Activated CD4-positive, CD25-positive, alpha-beta regulatory T cell treated with anti-CD3 and anti-CD28 coated beads, Interleukin-2, amount 50 U/mL, for 72 hours (primary cell): ENCODE measurements at places on chromosomes 2 and 18.

DNA sequence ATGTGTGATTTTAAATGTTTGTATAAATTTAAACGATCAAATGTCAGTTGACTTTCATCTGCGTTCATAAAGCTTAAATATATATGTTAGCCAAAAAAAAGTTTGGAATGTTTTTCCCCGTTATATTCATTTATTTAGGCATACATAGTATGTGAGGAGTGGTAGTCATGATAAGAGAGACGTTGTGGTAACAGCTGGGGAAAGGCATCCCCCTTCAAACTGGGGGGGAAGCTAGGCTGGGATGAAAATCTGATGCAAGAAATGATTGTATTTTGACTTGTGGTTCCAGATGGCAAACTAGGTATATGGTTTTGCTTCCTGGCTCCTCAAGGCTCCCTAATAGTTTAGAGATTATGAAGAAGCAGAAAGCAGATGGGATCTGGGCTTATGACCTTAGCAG is 30.1 kb downstream of the ITGA6 start:
- no peak for DNase-seq

DNA sequence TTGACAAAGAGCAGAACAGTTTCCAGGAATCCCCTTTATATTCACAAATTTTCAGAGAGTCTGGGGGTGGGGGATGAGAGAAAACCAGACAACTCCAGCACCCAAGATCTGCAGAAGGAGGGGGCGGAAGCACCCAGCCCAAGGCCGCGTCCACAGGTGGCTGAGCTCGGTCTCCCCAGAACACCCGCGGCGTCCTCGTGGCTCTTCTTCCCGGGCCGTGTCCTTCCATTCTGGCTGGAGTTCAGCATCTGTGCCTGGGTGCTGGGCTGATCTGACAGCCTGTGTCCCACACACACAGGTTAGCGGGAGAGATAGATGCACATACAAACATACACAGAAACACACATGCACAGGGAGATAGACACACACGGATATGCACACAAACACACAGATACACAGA is 455.8 kb upstream of the SALL3 start:
- no peak for DNase-seq

DNA sequence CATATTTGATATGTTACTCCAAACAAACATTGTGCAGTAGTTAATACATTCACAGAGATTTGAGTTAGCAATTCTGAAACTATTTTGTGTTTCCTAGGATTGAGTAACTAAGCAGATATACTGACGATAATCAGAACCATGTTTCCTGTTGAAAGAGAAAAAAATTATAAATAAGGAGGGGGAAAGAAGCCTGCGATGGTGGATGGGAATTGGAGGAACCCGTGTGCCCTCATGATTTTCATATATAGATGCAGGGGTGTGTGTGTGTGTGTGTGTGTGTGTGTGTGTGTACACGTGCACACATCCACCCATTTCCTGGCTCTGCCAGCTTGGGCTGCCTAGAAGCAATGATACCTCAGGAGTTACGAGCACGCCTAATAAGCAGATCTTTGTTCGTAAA is 56.9 kb downstream of the LPIN2 start:
- DNase-seq, result no peak

GRCh38 chr2:11839916-11840315 is 93.5 kb downstream of the LPIN1 start:
- DNase-seq, result no peak

- no peak for DNase-seq
Observed at GRCh38 chr18:49100226-49100968, 149.6 kb upstream of the SMAD7 start.

GRCh38 chr18:830315-830901 is 18.4 kb upstream of the YES1 start:
- DNase-seq, result no peak

GRCh38 chr2:126885751-126886210 is 12.9 kb upstream of the TEX51 start:
- no peak for DNase-seq

GRCh38 chr2:197647961-197648690 is 27.3 kb downstream of the RFTN2 start:
- DNase-seq, result no peak

GRCh38 chr2:172308253-172308935 is 119.0 kb upstream of the ITGA6 start:
- DNase-seq, result no peak

DNA sequence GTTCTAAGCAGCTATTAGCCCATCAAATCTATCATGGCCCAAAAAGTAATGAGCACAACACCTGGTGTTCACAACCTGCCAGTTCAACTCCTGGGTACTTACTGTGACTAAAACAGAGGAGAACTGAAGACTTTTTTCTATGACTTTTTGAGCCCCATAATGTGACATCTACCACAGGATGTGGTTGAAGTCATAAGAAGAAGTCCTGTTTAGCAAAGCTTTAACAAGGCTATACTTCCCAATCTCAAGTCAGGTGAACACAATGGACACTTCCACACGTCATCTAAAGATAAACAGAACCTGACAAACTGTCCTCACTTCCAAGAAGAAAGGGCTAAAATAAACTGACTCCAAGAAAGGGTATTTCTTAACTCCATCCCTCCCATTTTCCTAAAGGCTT is 138.8 kb downstream of the ATAD2B start:
- no peak for DNase-seq

GRCh38 chr18:801137-801536 is 10.9 kb downstream of the YES1 start:
- DNase-seq, result no peak

DNA sequence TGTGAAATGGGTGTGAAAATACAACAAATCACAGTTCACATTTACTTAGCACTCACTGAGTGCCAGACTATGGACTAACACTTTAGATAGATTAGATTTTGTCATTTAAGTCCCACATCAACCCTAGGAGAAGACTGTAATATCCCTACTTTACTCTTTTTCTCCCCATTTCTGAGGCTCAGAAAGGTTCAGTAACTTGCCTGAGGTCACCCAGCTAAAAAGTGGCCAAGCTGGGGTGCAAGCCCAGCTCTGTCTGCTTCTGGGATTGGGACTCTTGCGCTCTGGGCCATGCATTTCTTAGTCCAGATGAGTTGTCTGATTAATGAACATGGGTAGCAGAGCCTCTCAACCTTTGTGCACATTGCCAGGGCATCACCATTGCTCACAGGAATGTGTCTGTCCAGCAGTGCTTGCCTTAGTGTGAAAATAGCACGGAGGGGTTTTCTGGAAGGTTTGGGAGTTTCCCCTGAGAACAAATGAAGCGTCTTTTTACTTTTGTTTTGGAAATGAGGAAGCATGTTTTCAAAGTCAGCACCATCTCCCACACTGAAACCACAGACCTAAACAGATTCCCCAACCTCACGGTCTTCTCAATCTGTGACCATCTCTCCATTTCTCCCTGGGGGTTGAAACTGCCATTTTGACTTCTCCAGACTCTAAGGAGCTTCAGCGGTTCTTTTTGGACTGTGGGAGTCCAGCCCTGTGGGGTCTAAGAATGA is 31.9 kb downstream of the NRP2 start:
- no peak for DNase-seq

DNA sequence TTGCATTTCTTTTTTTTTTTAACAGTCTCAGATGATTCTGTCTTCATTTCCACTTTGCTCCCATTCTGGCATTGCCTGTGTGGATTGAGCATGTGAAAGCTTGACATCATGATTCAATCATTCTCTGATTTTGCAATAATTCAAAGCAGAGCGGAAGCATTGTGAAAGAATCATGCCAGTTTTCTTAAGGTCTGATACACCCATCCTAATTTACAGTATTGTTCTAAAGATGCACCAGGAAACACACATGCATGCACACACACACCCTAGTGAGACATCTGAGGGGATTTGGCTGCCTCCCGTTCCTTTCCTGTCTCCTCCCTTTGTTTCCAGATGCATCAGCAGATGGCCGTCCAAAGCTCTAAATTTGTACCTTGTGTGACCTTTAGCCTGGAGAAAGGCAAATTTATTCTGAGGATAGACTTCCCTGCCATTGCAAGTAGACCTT is 97.3 kb downstream of the FMNL2 start:
- no peak for DNase-seq

DNA sequence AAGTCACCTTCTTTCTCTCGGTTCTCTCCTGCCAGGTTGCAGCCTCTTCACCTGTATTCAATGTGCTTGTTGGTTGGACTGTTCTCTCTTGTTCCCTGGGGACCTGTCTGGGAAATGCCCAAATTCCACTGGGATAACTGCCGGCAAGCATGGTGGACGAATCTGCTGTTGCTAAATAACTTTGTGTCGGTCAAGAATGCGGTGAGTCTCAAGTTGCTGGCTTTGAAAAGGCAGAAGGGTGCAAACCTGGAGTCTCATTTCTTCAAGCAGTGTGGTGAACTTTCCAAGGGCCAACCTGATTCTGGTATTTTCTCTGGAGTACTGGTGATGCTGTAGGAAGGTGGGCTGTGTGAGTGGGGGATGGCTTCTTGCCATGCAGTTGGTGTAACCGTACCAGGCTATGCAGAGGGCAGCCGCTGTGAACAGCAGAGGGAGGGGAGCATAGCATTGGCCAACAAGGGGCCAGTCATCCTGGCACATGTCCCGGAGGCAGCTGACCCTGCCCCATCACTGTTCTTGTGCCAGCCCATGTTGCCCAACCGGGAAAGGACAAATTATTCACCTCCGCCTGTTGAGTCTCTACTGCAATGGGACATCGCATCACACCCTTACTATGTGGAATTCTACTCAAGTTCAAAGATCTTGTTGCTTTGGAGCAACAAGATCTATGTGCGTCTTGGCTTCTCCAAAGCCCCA is 88.1 kb upstream of the SEC11C start:
- no peak for DNase-seq

DNA sequence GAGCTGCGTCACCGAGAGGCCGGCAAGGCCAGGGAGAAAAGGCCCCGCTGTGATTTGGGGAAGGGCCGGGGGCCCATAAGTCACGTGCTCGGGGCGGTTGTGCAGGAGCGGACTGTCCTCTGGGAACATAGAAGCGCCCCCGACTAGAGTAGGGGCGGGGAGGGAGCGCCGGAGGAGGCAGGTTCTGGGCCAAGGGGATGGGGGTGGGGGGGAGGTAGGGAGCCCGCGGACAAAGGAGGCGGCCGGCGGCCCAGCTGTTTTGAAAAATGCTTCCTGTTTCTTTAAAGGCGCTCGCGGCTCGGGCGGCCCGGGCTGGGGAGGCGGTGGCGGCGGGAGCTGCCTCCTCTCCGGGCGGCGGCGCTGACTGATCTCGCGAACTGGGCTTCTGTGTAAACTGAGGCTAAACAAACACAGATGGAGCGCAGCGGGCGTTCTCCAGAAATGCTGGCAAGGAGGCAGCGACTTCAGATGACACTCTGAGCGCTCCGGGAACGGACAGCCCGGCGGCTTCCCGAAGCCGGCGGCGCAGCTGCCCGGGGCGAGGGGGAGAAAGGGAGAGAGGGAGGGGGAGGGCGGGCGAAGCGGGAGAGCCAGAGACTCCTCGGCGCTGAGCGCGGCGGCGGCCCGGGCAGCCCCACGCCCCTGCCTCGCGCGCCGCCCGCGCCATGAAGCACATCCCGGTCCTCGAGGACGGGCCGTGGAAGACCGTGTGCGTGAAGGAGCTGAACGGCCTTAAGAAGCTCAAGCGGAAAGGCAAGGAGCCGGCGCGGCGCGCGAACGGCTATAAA is at the start of gene ATOH8:
TSS of gene ATOH8 (plus strand) at position 467 of the 788 bp plus-strand sequence. CDS start at position 666, 199 bp downstream.
- no peak for DNase-seq

DNA sequence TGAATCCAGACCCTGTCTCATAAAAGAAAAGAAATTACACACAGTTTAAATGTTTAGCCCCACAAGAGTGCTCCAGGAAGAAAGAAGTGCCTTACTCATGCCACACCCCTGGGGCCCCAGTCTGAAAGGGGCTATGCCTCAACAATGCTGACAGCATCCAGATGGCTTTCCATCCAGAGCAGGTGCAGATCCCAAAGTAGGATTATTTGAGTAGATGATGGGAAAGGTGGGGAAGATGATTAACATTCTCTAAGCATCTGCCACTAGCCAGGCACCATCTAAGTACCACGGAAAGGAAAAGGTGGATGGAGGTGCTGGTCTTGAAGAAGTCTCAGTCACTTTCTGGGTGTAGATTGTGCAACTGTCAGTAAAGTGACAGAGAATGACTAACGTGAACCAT is 16.3 kb downstream of the DPYSL5 start:
- DNase-seq, result no peak

GRCh38 chr2:207041279-207041678 is 102.0 kb downstream of the CPO start:
- no peak for DNase-seq

DNA sequence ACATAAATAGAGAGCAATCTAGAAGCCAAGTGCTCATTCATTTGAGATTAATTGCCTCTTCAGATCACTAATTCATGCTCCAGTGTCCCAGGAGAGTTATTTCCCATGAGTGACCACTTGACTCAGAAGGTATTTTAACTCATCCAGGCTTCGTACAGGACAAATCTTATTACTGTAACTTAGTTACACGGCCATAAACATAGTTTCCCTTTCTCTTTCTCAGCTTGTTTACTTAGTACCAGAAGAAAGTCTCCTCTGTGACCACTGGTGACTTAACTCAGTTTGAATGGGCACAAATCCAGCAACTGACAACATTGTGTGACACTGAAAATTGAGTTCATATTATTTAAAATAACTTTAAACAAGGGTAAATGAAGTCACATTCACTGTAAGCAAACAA is 25.3 kb downstream of the MMADHC start:
- no peak for DNase-seq

GRCh38 chr18:59911600-59911999 is 11.8 kb downstream of the PMAIP1 start:
- DNase-seq, result no peak

DNA sequence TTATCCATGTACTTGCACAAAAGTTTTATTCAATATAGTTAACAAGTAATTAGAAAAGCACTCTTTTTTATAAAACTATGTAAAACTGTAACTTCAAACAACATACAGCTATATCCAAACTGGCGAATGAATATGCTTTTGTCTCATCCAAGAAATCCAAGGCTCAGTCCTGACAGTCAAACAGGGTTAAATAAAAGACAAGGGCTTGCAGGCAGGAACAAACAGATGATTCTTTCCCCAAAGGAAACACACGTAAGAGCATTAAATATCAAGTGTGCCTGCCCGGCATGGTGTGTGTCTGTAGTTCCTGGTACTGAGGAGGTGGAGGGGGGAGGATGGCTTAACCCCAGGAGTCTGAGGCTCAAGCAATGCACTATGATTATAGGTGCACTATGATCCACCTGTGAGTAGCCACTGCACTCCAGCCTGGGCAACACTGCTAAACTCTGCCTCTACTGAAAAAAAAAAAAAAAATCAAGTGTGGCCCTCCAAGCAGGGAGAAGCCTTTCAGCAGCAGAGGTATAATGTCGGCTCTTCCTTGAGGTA is 171.3 kb downstream of the DLGAP1 start:
- no peak for DNase-seq

GRCh38 chr2:128139624-128140023 is 48.6 kb downstream of the UGGT1 start:
- no peak for DNase-seq

GRCh38 chr2:28344756-28345373 is 47.8 kb upstream of the FOSL2 start:
- no peak for DNase-seq

- DNase-seq, result no peak
Observed at GRCh38 chr2:1716441-1716840, 27.9 kb downstream of the PXDN start.
